ENCODE measurements at places on chromosomes 11 and 22. TPM values are rescaled to one million over a fixed set of nuclear protein-coding genes. Genes with fewer than 3 reads are reported as not detected.

DNA sequence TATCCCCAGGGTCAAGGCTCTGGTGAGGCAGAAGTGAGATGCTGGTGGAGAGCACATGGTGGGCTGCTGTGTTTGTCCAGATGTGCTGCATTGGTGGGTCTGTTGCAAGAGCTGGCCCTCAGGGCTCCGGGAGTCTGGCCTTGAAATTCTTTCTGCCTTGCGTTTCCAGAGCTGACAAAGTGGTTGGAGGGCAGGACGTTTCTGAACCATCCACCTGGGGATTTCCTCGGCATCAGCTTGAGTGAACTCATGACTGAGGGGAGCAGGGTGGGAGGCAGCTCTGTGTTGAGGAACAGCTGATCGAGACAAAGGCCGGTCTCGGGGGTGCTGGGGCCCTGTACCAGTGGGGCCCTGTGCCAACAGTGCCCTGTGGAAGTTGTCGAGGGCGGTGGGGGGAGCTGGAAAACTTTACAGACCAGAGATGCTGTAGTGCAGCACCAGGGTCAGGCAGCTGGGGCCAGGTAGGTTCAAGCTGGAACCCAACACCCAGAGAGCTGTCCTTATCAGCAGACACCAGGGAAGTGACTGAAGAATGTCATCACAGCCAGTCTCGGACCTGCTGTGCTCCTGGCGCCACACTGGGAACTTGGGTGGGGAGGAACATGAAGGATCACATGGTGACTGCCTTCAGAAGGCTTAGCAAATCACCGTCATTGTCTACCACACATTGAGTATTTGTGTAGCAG, 4.9 kb downstream of the TSKU start:
- DNase-seq: no peak

- no peak for DNase-seq
These were observed 6.7 kb downstream of the NECTIN1 start for GRCh38 chr11:119722281-119722794.

DNA sequence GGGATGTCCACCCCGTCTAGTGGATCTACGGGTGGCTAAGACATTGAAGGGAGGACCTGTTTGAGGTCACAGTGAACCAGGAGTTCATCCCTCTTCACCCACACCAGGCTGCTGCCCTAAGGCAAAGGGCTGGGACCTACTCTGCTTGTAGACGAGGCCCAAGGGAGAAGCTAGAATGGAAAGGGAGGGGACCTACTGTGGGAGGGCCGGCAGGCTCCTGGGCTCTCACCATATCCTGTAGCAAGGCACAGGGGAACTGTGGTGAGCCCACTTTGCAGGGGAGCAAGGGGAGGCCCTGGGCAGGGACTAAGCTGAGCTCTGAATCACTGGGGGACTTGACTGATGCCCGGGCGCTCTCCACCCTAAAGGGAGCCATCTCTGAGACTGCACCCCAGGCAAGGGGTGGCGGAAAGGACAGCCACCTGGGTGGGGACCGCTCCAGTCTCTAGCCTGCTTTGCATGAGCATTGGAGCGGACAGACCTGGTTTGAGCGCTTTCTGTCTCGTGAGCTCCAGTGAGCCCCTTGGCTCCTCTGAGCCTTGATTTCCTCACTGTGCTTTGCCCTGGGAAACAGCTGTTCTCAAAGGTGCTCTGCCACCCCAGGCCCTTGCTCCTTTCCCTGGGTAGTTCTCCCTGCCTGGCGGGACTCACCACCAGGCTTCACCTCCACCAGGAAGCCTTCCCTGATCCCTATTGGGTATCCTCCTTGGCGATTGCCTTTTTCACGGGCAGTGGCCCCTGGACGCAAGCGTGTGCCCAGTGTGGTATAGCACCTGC, 24.2 kb downstream of the PARVG start:
- no peak for DNase-seq

The H19 gene
- not detected for total RNA-seq

The SLC35C1 gene
- 3.1 TPM for total RNA-seq

DNA sequence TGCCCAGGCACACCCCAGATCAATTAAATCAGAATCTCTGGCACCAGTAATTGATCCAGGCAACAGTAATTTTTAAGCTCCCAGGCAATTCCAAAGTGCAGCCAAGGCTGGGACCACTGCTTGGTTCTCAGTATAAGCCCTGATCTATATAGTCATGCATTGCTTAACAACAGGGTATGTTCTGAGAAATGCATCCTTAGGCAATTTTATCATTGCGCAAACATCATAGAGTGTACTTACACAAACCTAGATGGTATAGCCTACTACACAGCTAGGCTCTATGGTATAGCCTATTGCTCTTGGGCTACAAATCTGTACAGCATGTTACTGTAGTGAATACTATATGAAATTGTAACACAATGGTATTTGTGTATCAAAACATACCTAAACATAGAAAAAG, 651 bp upstream of the C11orf42 start:
- no peak for DNase-seq

The PIH1D2 gene
- total RNA-seq: not detected

GRCh38 chr22:47376901-47377505, 614.6 kb downstream of the TBC1D22A start:
- no peak for DNase-seq

GRCh38 chr22:33639588-33640254, 280.6 kb downstream of the LARGE1 start:
- no peak for DNase-seq

GRCh38 chr11:58615559-58615958, 6.9 kb upstream of the CNTF start:
- DNase-seq: no peak

The HBD gene
- not detected for total RNA-seq

- no peak for DNase-seq
These were observed 1263.6 kb upstream of the RAG2 start for GRCh38 chr11:37861671-37862070.

GRCh38 chr22:24731761-24732160, 42.8 kb downstream of the PIWIL3 start:
- no peak for DNase-seq

The CDCA5 gene
- total RNA-seq: 0.76 TPM

The CRYBB2 gene
- not detected for total RNA-seq

DNA sequence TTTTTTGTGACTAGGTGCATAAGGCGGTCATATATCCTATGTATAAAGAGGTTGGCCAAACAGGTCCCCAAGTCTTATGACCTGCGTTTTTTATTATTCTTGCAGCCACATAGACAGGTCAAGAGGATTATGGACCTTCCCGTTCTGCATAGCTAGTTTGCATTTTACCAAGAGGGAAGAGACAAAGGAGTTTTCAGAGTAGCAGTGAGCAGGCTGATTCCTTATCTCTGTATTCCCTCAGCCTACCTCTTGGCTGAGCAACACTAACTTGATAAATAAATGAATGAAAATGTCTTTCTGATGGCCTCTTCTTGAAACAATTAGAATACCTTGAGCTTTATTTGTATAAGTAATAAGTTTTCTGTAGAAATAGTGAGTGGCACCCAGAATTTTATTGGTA, 180.5 kb downstream of the WNT11 start:
- no peak for DNase-seq

- DNase-seq: no peak
These were observed 24.9 kb downstream of the BCO2 start for GRCh38 chr11:112200252-112200651.

The HTATIP2 gene
- 6.6 TPM for total RNA-seq

DNA sequence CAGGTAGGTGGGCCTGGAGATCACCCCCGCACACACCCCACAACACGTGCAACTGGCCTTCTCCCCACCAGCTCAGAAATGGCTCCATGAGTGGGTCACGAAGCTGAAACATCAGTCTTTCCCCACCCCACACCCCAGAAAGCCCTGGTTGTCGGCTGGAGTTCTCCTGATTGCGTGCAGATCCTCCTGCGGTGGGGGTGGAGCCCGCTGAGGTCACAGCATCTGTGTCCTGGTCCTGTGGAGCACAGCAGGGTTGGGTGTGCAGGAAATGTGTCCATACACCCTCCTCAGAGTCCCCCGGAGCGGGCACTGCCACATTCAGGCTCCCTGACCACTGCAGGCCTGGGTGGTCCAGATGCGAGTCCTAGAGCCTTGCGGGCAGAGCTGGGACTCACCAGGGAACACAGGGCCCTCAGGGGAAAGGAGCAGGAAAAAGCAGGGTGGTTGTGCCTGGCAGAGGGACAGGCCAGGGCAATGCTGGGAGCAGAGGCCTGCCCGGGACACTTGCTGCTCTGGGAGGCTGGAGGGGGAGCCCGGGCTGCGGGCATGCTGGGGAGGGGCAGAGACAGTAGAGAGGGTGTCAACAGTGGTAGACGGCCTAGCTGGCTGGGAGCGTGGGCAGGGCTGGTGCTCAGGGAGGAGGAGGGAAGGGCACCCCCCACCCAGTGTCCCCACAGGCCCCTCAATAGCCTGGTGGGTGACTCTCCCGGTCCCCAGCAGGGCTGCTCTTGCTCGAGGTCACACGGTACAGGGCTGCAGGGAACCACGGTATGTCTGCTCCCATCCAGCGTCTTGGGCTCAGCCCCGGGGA, 42.4 kb upstream of the PPARA start:
- DNase-seq: no peak

- no peak for DNase-seq
These were observed 222.6 kb upstream of the CCDC90B start for GRCh38 chr11:83508804-83509203.

GRCh38 chr22:42892571-42893316, 35.7 kb upstream of the ARFGAP3 start:
- no peak for DNase-seq

GRCh38 chr11:22197139-22198005, 4.5 kb downstream of the ANO5 start:
- no peak for DNase-seq

The PIK3IP1 gene
- total RNA-seq: 814 TPM

DNA sequence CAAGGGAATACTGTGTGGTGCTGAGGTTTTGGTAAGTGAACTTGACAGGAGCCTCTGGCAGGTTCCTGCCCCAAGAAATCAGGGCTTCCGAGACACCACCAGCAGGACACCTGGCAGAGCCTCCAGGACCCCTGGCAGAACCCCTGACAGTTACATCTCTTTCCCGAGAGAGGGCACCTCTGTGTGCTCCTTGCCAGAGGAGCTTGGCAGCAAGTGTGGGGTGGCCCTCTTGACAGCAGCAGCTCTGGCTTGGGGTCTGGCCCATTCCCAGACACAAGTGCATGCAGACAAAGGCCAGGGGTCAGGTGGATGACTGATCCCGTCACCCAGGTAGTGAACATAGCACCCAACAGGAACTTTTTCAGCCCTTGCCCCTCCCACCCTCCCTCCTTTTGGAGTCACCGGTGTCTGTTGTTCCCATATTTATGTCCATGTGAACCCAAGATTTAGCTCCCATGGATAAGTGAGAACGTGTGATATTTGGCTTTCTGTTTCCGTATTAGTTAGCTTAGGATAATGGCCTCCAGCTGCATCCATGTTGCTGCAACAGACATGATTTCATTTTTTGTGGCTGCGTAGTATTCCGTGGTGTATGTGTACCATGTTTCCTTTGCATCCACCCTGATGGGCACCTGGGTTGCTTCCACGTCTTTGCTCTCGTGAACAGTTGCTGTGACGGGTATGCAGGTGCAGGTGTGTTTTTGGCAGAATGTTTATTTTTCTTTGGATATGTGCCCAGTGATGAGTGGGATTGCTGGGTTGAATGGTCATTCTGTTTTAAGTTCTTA, 21.2 kb upstream of the OSBPL5 start:
- no peak for DNase-seq

The FERMT3 gene
- 63.4 TPM for total RNA-seq

DNA sequence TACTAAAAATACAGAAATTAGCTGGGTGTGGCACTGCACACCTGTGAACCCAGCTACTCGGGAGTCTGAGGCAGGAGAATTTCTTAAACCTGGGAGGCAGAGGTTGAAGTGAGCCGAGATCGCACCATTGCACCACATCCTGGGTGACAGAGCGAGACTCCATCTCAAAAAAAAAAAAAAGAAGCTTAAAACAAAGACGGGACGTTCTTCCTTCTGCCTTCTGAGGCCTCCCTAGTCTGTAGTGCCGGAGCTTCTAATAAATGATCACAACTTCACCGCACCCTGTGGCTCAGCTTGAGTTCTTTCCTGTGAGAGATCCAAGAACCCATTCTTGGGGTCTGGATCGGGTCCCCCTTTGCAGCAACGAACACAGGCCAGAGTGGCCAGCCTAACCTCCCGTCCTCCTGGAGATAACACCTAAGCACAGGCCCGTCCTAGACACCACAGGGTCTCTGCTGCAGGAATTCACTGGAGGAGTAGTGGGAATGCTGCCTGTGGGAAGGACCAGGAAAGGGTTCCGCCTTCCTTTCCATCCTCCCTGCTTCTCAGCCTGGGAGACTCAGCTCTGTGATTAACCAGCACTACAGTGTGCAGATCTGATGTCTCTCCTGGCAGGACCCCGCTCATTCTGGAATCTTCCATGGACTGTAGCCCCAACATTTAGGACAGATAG, 2.2 kb upstream of the APOBEC3H start:
- DNase-seq: peak; percentile 63

DNA sequence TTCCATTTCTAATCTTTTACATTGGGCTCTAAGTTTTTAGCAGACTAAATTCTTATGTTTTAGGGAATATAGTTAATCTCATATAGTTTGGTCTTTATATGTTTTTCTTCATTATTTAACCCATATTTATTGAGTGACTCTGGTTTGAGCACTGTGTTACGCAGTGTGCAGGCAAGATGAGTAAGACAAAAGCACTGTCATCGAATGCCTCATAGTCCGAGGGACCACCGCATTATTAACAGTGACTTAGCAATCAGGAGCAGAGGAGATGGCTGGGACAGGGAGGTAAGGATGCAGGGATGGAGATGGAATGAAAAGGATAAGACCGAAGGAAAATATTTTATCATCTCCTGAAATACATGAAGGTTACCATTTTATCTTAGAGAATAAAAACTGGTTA, 65.2 kb upstream of the CTSC start:
- DNase-seq: no peak
